SK-MEL-5 (cell line): ENCODE measurements at places on chromosomes 4 and X. TPM values are rescaled to one million over a fixed set of nuclear protein-coding genes. Genes with fewer than 3 reads are reported as not detected.
A peak's percentile ranks its signal among the peaks of the same experiment; 100 is the strongest.

DNA sequence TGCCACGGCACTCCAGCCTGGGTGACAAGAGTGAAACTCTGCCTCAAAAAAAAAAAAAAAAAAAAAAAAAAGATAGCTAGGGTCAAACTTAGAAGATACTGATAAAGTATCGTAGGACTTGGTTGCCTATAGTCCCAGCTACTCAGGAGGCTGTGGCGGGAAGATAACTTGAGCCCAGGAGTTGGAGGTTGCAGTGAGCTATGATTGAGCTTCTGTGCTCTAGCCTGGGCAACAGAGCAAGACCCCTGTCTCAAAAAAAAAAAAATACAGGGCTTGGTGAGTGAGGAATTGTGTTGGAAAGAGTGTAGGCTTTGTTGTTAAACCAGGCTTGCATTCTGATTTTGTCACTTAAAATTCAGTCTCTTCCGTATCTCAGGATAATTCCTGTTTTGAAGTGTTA, 6.2 kb downstream of the TAF1 start:
- no peak for DNase-seq

DNA sequence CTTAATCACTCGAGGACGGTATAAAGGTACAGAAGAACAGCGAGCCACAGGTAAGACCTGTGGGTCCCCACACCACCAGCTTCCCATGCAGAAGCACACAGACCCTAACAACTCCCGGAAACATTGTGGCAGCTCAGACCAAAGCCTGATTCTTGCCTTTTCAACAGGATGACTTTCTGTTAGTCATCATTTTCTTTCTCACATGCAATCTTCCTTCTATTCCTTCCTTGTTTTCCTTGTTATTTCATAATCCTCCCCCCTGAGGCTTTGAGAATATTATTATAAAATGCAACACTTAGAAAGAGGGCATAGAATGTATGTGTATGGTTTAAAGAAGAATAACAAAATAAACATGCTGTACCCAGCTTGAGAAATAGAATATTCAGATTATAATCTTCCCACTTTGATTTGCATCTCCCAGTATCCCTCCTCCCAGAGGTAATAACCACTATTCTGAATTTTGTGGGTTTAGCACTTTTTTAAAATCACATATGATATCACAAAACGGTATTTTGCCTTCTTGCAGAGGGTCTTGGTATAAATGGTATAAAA, 100.9 kb downstream of the FHDC1 start:
- DNase-seq, result peak; percentile 11

- no peak for DNase-seq
Measured at GRCh38 chr4:30757357-30757756, 37.2 kb downstream of the PCDH7 start.

DNA sequence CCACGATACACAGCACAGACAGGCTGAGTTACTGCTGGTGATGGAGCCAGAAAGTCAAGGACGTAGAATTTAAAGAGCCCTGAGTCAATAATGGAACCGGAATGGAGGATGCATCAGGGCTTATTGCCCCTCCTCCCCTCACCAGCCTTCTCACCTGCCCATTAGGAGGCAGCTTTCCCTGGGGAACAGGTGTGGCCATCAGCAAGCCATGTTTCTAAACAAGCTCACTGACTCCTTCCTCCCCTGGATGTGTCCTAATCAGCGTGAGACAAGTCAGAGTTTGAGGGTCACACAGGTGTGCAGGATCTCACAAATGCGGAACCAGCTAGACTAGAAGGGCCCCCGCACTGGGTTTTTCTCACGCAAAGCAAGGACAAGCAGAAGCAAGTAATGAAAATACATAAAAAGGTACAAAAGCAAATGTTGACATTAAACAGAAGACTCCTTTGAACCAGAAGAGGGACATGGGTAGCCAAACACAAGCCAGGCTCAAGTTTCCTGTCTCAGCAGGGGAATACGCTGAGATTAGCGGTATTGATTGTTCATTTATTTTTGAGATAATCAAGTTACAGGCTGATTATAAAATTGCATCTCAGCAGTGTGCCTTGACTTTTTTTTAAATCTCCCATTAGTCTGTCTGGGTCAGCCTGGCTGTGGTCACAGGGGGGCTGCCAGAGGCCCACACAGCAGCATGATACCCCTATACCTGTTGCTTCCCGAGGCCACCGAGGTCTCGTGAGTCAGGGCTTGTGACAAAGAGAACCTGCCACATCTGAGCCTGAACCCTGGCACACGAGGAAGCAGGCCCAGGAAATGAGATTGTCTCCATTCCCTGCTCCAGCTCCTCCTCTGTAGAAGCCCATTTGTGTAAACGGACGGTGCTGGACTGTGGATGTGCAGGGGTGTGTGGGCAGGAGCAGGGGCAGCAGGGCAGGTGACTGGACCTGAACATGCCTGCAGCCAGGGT, 37.4 kb downstream of the CCKAR start:
- DNase-seq, result no peak

DNA sequence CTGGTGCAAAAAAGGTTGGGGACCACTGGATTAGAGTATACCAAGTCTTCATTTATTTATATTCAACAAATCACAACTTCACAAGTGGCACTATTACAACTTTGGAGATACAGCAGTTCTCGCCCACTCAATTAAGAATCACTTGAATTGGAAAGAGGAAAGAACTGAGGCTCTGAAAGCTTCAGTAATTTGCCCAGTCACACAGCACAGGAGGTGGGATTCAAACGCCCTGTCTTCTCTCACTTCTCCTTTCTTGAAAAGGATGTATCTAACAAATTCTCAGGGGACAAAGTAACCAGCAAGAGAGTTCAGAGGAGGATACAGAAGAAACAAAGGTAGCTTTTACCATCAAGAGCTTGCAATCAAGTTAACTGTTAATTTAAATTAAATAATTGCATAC, 12.4 kb downstream of the SMIM14 start:
- DNase-seq, result no peak

GRCh38 chrX:74535408-74536151, 78.8 kb downstream of the RLIM start:
- DNase-seq, result peak; percentile 51

DNA sequence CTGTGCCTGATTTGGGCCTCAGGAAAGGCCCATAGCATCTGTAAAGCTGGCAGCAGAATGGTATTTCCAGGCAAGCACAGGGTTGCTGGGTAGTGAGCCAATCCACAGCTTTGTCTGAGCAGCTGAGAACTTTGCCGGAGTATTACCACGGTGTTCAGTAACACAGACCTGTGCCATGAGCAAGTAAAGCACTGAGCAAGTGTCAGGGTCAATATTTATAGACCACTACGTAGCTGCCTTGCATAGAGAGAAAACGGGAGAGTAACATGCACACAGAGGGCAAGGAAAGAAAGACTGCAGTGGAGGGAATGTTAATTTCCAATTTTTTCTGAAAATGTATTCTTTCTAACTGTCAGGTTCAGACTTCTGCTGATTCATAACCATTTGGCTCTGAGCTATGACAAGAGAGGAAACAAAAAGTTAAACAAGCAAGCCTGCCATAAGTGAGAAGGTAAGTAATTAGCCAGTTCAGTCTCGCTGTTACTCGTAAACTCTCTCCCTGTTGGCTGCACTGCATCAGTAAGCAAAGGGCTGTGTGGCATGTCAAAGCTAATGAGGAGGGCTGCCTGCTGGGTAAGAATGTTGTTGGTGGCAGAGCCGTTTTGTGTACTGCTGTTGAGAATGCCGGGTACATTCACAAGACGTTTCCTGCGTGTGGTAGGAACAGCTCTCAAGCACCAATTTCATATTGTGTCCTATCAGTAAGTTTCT, 238.1 kb downstream of the BMPR1B start:
- no peak for DNase-seq

- DNase-seq, result peak; percentile 2
Measured at GRCh38 chr4:18390655-18391353, 369.2 kb upstream of the LCORL start.

DNA sequence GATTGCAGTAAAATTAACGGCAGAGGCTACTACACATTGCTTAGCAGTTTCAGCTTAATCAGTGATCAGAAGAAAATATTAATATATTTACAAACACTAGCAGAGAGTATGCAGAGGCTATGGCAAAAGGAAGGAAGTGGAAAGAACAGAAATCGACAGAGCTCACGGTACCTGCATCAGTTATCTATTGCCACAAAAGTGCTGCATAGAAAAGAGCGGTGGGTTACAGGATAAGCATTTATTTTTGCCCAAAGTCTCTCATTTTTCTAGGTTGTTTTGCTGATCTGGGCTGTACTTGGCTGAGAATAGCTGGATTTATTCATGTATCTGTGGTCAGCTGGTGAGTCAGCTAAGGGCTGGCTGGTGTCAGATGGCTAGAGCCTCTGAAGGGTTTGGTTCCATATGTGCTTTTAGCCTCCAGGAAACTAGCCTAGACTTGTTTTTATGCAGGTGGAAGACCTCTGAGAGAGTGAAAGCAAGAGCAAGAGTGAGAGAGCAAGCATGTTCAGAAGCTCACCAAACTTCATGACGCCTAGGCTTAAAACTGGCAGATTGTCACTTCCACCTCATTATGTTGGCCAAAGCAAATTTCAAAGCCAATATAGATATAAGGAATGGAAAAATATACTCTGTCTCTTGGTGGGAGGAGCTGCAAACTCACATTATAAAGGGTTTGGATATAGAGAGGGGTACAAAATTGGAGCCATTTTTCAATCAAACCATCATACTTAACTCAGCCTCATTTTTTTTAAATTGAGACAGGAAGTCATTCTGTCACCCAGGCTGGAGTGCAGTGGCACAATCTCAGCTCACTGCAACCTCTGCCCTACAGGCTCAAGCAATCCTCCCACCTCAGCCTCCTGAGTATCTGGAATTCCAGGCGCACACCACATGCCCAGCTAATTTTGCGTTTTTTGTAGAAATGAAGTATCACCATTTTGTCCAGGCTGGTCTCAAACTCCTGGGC, 153.2 kb upstream of the RPL34 start:
- peak; percentile 48 for DNase-seq

KLHL13 gene
- 3.1 and 3.7 TPM in 2 replicates for total RNA-seq

SHISA3 gene
- total RNA-seq, result not detected in 2 replicates
